ENCODE measurements at places on chromosomes 11 and 22.

- DNase-seq, result no peak
These were observed 2.3 kb downstream of the TSPAN18 start for GRCh38 chr11:44729063-44729462.

GRCh38 chr11:133409799-133410198 is 122.5 kb downstream of the OPCML start:
- no peak for DNase-seq

GRCh38 chr22:32605576-32605975 is 131.0 kb downstream of the FBXO7 start:
- no peak for DNase-seq

DNA sequence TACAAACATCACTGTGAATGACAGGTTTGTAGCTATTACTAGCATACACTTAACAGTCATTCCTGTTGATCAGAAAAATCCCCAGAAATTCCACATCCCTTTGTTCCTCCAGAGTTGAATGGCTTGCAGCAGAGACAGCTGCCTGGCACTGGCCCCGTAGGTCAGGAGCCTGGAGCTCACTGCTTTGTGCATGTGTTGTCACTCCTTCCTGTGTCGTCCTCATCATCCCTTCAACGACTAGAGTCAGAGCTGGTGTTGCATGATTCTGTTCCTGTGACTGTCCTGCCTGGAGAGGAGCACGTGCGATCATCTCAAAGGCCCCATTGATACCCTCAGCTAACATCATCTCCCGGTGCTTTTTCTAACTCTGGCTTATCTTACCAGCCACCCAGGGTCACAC is 58.3 kb downstream of the LDLRAD3 start:
- DNase-seq, result no peak

DNA sequence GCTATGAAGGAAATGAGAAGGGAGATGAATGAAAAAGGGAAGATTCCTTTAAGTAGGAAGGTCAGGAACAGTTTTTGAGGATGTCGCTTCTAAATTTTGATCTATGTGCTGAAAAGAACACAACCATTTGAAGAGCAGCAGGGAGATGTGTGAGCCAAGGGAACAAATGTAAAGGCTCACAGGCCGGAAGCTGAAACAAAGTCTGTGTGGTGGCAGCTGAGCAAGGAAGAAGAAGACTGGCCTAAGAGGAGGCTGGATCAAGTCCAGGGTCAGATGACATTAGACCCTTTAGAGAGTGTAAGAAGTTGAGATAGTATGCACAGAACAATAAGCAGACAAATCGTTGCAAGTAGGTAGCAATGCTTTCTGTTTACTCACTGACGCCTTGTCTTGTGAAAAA is 1631.4 kb upstream of the TENM4 start:
- DNase-seq, result no peak

GRCh38 chr11:68149417-68149816 is 28.2 kb upstream of the CHKA start:
- DNase-seq, result no peak

DNA sequence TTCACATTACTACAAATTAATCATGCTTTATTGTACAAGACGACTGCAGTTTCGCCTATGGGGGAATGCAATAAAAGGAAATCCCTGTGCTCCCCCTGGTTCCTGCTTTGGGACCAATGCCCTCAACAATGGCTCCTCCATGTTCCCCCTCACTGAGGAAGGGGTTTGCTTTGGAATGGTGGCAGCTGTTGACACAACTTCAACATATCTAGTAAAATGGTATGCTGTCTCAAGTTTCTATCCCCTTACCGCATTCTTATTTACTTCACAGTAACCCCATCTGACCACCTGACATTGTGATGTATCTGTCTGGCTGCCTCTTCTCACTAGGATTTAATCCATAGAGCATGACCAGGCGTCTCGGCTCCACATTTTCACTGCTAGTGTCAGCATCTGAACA is 48.8 kb downstream of the PIWIL3 start:
- DNase-seq, result no peak

GRCh38 chr11:117928446-117929141 is 608 bp downstream of the TMPRSS13 start:
- no peak for DNase-seq
